ENCODE measurements at places on chromosomes 16 and 17.
A peak's percentile ranks its signal among the peaks of the same experiment; 100 is the strongest.

- DNase-seq = no peak
These were observed 321.5 kb downstream of the MAP2K4 start for GRCh38 chr17:12342161-12342560.

- peak; percentile 9 for DNase-seq
These were observed 475.9 kb upstream of the CCL2 start for GRCh38 chr17:33779234-33779591.

DNA sequence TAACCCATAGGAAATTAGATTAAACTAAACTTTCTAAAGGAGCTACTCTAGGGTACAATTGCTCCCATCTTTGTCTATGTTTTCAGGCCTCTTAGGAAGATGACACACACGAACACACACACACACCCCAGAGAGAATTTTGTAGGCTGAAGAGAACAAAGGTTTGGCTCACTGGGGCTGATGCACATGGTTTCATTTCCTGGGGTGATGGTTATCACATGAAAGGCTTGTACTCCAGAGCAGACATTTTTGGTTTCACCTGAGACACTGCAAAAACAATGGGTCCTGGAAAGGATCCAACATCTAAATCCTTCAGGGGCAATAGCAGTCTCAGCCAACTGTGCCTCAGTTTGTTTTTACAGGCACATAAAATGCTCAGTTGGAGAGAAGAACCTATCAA lies 62.8 kb downstream of the GRB7 start:
- no peak for DNase-seq

- no peak for DNase-seq
These were observed 3.5 kb downstream of the DEF8 start for GRCh38 chr16:89952049-89952448.

GRCh38 chr16:88909431-88910210 lies 43.2 kb upstream of the PABPN1L start:
- no peak for DNase-seq

DNA sequence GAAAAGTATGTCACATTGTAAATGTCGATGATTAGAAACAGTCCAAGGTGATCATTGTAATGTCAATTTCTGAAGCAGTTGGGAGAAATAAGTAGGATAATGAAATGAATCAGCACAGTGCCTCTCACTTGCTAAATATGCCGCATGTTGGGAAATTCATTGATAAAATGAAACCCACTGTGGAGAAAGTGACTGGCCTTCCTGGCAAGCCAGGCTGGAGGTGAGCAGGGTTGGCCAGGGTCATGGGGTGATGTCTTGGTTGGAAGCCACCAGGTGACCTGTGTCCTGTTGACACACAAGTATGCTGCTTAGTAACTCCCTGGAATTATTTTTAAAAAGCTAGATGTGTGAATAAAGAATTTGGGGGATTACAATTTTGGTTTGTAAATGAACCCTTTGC lies 14.9 kb upstream of the WNT9B start:
- DNase-seq = no peak

- no peak for DNase-seq
These were observed 31.1 kb downstream of the ADCY7 start for GRCh38 chr16:50297301-50298074.

GRCh38 chr17:64077379-64077778 lies 52.6 kb downstream of the ERN1 start:
- no peak for DNase-seq

DNA sequence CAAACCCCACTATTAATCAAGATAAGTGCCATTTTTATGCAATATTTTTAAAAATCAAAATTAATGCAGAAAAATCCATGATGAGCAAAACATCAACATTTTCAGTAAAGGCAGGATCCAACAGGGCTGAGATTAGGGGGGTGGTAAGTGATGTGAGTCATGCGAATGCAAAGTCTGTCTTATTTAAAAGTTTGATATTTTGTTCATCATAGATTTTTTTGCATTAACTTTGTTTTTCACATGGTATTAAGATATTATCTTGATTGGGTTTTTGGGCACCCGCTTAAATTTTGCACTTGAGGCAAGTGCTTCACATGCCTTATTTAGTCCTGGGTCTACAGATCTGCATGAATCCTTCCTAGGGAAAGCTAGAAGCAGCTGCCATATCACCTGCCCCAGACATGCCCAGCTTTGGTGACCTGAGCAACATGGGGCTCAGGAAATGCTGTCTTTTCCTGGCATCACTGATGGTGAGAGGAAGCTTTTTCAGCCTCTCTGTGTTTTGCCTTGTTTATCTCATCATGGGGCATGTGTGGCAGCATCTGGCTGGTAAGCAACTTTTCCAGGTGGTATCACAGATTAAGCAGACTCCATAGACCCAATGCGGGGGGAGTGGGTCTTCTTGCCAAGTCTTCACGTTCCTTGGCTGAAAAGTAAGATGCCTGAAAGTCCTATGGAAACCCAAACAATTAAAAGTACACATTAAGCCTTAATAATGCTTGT lies 57.6 kb upstream of the NFAT5 start:
- DNase-seq = no peak

DNA sequence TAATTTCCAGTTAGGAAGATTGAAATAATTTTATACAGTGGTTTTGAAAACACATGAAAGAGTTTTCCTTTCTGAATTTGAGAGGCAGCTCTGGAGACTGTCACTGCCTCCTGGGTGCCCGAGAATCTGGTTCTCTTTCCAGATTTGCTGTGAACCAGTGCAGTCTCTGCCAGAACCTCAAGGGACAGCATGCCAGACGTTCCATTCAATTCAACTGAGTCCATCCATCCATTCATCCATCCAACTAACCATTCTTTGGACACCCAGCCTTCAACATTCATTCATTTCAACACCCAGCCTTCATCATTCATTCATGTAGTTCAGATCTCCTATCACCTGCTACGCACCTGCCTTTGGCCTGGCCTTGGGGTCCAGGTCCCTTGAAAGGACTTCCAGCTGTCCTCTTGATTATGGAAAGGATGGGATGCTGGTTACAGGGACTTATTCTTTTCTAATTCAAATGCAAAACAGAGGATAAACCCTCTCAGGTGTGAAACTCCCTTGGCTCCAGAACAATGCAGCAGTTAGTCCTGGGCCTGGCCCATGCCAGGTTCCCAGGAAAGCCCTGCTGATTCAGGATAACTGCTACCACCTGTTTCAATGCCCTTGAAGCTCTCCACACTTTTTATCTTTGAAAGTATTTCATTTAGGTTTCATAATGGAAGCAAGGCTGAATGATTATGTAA lies 68.7 kb downstream of the WSCD1 start:
- DNase-seq = no peak

DNA sequence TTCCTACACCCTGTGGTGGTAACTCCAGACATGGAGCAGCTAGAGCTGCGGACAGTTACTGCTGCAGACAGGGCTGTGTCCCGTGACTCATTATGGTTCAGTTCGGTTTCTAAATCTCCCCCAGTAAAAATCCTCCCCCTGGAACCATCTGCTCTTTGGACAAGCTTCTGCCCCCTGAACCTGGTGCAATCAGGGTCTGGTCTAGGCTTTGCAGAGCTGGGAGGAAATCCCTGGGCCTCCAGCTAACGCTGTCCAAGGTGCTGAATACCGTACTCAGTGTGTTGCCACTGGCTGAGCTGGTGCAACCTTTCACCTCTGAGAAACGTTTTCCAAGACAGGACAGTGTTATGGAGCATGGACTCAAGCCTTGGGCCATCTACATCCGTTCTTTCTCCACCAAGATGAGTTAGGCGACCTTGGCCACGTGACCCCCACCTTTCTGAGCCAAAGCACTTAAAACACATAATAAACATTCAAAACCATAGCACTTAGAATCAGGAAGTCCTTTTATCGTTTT lies 142.0 kb downstream of the CPPED1 start:
- DNase-seq = no peak

- DNase-seq = no peak
These were observed 23.8 kb downstream of the COTL1 start for GRCh38 chr16:84593825-84594724.

GRCh38 chr17:72715906-72716572 lies 376.4 kb downstream of the SLC39A11 start:
- peak; percentile 68 for DNase-seq

DNA sequence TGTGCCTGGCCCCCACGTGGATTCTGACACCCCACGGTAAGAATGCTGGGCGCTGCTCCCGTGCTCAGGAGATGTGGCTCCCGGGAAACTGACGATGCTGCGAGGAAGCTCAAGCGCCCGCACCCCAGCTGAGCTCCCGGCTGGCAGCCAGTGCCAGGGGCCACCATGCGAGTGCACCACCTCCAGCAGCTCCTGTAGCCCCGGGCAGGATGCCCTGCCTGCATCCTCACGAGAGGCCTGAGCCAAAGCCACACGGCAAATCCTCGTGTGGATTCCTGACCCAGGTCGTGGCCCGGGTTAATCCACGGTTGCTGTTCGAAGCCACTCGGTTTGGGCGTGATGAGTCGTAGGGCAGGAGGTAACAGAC lies 11.6 kb upstream of the DPEP1 start:
- no peak for DNase-seq

- no peak for DNase-seq
These were observed 10.0 kb upstream of the ATP2A3 start for GRCh38 chr17:3974138-3974687.

- DNase-seq = no peak
These were observed 11.3 kb downstream of the LIG3 start for GRCh38 chr17:34991606-34992005.

DNA sequence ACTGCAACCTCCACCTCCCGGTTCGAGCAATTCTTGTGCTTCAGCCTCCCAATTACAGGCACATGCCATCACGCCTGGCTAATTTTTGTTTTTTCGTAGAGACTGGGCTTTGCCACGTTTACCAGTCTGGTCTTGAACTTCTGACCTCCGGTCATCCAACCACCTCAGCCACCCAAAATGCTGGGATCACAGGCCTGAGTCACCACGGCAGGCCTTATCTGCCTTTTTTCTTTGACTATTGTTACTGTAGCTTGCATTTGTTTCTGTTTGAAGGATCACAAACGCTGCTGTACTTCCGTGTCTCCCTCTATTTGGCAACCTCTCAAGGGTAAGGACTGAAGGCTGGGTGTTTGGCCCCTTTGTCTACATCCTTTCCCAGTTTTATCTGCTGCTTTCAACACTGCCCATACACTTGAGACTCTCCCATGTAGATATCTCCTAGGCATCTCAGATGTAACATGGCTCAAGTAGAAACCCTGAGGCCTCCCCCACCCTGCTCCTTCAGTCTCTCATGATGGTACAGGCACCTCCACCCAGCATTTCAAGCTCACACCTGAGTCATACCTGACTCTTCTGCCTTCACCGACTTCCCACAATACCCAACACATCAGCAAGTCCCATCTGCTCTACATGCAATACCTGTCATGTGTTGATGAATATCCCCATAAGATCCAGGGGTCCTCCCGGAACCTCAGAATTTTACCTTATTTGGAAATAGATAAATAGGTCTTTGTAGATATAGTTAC lies 219.0 kb downstream of the CPPED1 start:
- no peak for DNase-seq

- no peak for DNase-seq
These were observed 20.6 kb downstream of the SSH2 start for GRCh38 chr17:29909236-29910003.

GRCh38 chr17:48162946-48163506 lies 55.5 kb downstream of the SNX11 start:
- no peak for DNase-seq

DNA sequence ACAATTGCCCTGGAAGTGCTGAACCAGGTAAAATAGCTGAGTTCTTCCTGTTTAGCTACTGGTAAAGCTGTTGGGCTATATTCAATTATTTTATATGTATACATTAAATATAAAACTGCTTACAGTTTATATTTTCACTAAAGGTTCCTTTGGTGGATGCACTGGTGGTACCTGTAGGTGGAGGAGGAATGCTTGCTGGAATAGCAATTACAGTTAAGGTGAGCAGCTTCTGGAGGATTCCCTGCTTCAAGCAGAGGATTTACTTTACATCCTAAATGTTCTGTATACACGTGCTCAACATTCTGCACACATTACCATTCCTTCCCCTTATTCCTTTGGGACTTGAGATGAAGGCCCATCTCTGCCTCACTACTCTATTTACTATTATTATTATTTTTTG lies 14.9 kb downstream of the TSR1 start:
- no peak for DNase-seq

- no peak for DNase-seq
These were observed 1.5 kb downstream of the MYBBP1A start for GRCh38 chr17:4553669-4554068.

- DNase-seq = no peak
These were observed 19.6 kb upstream of the EFCAB13 start for GRCh38 chr17:47304186-47304585.

GRCh38 chr17:48520631-48521079 lies 10.2 kb downstream of the HOXB1 start:
- DNase-seq = no peak

DNA sequence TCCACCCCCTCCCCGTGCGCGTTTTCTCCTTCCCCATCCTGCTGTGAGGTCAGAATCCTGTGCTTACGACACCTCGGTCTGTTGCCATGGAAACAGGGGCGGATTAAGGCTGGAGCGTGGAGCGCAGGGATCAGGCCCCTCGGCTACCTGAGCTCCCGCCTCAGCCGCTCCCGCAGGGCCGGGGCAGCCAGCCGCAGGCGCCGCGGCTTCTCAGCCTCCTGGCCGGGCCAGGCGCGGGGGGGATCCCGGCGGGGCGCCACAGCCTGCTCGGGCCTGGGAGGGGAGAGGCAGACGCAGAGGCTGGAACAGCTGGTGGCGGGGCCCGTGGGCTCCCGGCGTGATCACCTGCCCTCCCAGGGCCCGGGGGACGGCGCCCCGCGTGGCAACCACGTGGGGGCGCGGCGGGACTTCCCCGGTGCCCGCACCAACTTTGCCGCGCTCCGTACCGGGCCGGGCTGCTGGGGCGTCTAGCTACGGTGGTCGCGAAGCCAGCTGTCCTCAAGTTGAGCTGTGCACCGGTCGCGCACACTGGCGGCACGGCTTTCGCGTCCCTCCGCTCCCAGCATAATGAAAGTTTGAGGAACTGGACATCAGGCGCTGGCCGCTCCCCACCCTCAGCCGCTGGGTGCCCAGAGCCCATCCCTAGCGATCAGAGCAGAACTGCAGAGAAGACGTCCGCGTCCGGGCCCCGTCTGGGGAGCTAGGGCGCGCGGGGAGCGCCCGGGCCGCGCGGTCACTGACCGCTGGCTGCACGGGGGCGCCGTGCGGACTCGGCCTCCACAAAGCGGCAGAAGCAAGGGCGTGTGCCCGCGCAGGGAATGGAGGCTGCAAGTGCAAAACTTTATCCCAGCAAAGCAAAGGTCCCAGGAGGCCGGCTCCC lies 1.2 kb downstream of the RTN4RL1 start:
- no peak for DNase-seq

- DNase-seq = no peak
These were observed 146.5 kb upstream of the PLCG2 start for GRCh38 chr16:81632392-81633146.

DNA sequence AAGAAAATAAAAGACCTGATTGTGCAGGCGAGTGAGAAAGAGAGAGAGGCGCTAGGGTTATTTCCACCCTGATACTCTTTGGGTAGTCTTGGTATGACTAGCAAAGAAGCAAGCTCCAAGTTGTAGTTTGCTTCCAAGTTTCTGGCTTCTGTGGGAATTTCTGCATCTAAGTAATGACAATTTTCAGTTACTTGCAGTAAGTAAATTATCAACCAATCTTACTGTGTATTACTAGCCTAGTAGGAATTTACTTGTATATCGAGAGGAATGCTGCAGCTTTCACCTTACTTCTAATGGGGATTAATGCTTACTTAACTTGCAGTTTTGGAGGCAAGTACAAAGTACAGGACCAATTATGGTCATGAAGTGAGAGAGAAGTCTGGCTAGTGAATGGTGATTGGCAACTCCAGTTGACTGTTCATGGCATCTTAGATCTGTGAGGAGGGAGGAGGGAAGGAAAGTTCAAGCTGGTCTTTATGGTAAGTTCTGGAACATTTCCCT lies 31.9 kb downstream of the TENT4B start:
- no peak for DNase-seq

- DNase-seq = no peak
These were observed 220.9 kb downstream of the CBLN1 start for GRCh38 chr16:49060728-49061127.

- DNase-seq = no peak
These were observed 241.6 kb upstream of the SALL1 start for GRCh38 chr16:51392521-51393187.
